ENCODE measurements at places on chromosomes 12 and 14.
A peak's percentile ranks its signal among the peaks of the same experiment; 100 is the strongest.

GRCh38 chr12:53751336-53752191, at the start of gene CISTR:
Gene CISTR, minus strand, starts transcription at chr12:53751979.
- peak; percentile 90 for DNase-seq

DNA sequence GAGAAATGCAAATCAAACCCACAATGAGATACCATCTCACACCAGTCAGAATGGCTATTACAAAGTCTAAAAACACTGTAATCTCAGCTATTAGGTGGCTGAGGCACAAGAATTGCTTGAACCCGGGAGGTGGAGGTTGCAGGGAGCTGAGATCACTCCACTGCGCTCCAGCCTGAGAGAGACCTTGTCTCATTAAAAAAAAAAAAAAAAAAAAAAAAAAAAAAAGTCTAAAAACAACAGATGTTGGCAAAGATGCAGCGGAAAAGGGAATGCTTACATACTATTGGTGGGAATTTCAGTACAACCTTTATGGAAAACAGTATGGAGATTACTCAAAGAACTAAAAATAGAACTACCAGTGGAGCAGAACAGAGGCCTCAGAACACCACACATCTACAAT, 19.0 kb upstream of the ATF7 start:
- DNase-seq = no peak

GRCh38 chr12:85568395-85569103, 267.7 kb downstream of the RASSF9 start:
- peak; percentile 33 for DNase-seq

DNA sequence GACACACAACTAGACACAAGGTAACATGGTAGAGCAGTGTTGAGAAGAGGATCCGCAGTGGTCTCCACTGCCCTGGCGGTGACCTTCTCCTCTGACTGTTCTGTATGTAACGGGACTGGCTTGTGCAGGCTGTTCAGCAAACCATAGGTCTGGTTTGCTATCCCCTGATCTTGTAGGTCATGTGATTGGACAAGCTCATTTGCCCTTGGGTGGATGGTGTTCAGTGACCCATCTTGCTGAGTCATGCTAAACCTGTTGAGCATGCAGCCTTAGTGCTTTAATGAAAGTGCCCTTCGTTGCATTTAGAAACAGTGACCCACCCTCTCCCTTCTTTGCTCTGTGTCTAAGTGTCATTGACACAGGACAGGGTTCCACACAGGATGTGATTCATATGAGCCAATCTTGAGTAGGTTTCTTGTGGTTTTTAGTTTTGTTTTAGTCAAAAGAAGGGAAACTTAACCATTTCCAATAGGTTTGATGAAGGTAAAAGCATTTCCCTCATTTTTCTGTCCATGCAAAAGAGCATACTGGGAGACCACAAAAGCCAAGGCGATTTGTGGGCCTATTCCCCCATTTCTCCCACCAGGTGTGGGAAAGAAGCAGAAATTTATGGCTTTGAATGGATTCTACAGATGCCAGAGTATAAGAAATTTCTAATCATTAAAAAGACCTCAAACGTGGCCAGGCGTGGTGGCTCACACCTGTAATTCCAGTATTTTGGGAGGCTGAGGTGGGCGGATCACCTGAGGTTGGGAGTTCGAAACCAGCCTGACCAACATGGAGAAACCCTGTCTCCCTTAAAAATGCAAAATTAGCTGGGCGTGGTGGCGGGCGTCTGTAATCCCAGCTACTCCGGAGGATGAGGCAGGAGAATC, 32.6 kb upstream of the HIF1A start:
- DNase-seq = peak; percentile 40

All from NCI-H69 (cell line).